GM12864 (cell line): ENCODE measurements at places on chromosomes 16 and 17.

DNA sequence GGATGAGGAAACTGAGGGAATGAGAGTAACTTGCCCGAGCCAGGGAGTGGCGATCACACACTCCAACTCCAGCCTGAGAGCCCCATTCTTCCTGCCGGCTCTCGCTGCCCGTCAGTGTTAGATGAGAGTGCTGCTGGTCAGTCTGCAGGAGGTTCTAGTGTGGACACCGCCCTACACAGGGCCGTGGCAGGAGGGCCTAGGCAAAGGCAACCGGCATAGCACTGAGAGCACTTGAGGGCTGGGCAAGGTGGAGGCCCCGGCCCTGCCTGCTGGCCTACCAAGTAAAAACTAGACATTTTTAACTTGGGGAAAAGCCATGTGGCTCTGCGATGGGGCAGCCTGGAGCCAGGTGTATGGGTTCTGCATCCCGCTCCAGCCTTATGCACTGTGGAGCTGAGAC is 354.8 kb downstream of the SEC14L1 start:
- no peak for DNase-seq

DNA sequence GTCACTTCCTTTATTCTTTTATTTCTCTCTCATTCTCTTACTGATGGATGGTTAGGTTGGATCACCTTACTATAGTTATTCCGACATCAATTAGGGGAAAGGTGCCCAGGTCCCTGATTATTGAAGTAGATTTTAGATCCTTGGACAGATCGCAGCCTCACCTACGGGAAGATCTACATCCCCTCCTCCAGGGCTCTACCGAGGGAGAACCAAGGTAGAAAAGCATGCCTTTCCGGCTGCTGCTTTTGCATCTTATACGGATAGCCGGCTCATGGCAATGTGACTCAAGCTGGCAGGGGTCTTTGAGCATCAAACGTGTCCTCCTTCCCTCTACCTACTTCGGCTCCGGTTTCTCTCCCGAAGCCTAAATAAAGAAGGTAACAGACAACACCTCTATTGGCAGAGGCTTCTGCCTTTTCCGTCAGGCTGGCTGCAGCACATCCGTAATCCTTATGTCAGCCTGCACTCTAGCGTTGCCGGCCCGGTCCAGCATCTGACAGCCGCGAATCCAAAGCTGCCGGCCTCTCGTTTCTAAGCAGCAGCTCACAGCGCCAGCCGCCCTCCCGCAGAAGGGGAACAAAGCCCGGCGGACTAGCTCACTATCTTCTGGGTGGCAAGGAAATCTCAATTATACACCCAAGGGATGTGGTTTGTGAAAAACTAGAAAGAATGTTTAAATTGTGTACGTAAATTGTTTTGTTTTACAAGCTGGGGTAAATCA is 46.9 kb downstream of the IRX6 start:
- no peak for DNase-seq

DNA sequence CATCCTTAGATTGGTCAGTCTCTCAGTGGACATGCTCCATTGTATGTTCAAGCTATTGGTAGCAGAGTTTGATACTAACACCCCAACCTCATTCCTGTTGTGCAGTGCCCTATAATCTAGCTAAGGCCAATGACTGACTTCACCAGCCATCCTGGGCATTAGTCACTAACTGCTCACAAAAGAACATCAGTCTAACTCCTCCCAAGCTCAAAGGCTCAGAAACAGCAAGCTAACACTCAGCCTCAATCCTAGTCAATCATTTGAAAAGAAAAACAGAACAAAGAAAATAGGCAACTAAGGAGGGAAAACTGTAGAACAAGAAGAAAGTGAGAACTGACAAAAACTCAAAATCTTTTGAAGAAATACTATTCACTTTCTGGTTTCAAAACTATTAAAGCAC is 199.1 kb upstream of the C17orf78 start:
- no peak for DNase-seq

DNA sequence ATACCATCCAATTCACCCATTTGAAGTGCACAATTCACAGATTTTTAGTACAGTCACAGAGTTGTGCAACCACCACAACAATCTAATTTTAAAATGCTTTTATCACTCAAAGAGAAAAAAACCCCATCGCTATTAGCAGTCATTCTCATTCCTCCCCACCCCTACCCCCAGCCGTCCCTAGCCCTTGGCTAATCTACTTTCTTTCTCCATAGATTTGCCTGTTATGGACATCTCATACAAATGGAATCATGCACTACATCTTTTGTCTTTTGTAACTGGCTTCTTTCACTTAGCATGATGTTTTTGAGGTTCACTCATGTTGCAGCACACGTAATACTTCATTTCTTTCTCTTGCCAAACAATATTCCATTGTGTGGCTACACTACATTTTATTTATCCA is 20.4 kb downstream of the LYRM9 start:
- no peak for DNase-seq

DNA sequence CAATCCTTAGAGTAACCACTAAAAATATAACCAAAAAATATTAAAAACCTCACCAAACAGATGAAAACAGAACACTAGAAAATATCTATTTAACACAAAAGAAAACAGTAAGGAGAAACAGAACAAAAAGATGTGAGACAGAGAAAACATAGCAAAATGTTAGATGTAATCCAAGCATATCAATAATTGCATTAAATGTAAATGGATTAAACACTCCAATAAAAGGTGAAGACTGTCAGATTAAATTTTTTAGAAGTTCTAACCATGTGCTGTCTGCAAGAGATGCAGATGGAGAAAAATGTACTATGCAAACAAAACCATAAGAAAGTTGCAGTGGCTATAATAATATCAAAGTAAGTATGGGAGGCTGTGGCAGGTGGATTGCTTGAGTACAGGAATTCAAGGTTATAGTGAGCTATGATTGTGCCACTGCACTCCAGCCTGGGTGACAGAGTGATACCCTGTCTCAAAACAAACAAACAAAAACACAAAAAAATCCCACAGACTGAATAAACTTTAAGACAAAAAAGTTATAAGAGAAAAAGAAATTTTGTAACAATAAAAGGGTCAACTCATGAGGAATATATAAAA is 53.9 kb downstream of the ADCY9 start:
- DNase-seq: no peak

GRCh38 chr17:10713318-10713717 is 15.9 kb downstream of the ADPRM start:
- no peak for DNase-seq

- no peak for DNase-seq
These were observed 128.7 kb downstream of the XYLT1 start for GRCh38 chr16:17342031-17342430.

DNA sequence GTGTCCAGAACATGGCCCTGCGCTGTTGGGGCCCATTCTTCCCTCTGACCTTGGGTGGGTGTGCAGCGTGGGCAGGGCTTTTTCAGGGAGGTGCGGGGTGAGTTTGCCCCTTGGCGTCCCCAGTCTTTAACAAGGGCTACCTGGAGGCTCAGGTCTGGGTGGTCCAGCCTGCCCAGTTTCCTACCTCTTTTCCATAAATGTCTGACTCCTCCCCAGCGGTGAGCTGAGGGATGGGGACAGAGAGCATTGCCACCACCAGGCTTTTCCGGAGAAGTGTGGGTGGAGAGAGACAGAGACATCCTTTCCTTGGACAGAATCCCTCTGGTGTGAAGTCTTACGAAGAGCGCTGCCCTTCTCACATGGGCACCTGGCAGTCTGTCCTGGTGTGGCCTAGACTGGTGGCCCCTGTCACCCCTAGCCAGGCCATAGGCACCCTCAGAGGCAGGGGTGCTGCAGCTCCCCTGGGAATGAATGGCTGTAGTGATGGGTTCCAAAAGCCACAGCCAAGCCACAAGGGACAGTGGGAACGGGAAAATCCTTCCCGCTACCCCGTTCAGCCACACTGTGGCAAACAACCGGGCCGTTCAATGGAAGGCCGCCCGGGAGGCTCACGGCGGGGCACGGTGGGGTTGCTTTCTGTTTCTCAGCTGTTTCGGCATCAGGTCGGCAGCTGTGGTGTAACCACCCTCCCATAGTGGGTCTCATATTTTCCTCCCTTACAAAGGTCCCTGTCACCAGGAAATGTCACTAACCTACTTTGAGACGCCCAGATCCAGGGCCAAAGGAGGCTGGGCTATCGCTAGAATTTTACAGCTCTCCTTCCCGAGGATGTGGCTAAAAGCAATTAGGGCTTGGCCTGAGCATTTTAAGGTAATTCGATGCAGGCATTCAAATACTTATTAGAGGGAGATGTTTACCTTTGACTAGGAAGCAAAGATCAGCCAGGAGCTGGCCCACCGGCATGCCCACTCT is 61.9 kb upstream of the GSE1 start:
- no peak for DNase-seq

DNA sequence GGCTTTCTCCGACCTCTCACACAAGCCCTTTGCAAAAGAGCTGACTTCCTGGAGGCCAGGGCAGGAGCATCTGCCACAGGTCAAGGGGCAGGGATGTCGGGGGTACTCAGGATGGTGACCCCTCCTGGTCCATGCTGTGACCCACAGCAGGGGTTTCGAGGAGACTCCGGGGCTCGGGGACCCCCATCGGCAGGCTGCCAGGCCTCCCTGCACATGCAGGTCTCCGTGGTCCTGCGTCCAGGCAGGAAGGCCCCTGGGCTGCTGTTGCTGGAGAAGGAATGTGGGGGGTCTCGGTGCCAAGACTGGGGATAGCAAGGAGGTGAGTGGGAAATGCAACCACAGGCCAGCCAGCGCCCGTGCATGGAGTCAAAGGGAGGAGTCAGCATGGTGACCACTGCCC is 11.6 kb downstream of the NATD1 start:
- DNase-seq: no peak

DNA sequence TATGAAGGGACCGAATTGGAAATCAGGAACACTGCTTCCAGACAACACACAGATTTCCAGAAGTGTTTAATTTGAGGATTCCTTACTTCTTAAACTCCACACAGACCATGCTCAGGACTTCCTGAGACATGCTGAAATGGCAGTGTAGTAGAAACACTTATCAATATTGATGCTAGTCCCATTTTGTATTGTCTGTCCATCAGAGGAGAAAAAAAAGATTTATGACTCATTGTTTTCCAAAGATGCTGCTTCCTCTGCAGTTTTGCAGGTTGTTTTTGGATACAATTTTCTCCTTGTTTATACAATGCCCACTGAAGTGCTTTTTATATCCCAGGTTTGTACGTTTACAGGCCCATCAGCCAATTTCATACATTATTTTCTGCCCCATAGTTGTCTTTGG is 68.3 kb upstream of the TANC2 start:
- DNase-seq: no peak

- no peak for DNase-seq
These were observed 7.6 kb upstream of the TNRC6A start for GRCh38 chr16:24721830-24722238.

DNA sequence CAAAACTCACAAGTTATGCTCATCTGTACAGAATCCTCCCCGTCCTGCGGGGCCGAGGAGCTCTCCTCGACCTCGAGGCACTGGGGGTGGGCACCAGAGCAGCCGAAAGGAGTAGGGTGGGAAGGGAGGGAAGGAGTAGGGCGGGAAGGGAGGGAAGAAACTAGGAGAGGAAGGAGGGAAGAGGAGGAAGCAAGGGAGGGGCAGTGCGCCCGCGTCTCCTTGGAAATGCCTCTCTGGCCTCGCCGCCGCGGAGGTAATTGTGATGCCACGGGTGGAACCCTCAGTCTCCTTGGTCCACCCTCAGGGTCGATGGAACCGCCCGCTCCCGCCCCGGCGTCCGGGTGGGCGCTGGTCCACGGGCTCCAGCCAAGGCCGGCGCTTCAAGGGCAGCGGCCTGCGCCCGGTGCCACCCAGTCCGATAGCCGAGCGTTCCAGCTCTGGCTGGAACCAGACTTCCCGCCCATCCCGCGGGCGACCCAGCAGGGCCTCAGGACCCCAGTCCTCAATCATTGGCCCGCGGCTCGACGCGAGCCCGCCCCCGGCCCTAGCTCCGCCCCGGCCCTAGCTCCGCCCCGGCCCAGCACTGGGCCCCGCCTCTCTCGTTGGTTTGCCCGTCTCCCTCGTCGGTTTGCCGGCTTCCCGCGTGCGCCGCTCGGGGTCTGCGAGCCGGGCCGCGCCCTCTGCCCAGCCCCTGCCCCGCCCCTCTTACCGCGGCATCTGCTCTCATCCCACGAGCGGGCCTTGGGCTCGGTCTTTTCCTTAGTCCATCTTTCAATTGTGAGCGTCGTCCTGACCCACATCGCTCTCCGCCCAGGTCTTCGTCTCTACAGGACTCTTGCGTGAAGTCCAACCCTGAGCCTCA is 596 bp downstream of the PROCA1 start:
- DNase-seq: no peak

DNA sequence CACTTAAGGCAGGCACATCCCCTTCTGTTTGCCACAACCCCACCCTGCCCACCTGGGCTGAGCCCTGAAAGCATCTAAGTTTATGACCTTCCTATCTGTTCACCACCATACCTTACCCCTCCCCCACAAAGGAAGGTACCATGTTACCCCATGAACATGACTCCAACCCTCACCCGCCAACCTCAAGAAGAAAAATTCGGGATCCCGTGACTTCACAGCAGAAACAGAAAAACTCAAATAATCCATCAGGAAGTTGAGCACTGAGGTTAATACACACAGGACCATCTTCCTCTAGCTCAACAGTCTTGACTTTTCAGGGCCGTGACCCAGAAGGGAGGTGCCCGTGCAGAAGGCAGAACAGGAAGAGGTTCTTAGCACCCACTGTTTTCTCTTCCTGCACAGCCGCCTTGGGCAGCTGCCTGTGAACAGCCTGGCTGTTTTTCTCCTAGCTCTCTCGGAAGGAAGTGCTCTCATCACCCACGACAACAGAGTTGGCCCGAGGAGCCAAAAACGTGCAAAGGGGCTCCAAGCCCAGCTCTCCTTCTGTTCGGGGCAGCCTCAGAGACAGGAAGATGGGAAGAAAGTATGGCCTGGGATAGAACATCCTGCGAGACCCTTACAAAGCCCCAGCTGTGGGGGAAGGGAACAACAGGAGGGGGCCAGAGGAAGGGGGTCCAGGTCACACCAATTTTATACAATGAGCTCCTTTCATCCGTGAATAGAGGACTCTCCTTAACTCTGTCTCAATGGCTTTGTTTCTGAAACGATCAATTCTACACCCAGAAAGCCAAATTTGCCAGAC is 101.1 kb downstream of the XYLT1 start:
- peak; percentile 68 for DNase-seq

GRCh38 chr16:57380671-57381462 is 8.6 kb downstream of the CX3CL1 start:
- no peak for DNase-seq

DNA sequence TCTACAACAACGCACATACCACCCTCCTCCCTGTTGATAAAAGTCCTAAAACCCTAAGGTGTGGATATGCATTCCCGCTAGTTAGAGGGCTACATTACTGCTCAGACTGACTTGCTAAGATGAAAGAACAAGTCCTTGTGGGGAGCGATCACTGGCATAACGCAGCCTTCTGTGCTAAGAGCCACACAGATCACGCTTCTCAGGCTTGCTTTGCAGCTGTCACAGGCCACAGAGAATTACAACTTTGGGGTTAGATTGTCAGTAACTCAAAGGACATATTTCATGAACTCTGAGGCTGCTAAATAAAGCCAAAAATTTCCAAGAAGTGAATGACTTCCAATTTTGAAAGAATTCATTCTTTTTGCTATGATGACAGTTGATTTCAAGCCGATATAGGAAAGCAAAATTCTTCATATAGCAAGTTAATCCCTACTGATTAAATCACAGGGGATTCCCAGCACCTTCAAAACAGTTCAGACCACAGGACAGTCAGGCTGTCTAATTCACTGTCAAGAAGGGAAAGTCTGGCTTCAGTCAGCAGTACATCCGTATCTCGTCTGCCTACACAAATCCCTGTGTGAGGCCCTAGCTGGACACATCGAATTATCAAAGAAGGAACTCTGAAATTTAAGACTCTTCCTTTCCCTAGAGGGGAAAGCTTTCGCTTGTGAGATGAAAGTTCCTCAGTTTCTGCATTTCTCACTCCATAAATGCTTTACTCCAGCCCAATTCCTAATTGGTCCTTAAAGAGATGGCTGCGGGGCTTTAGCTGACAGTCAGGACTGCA is 107.1 kb downstream of the VPS53 start:
- no peak for DNase-seq
